ENCODE measurements at places on chromosomes 12 and 14.

DNA sequence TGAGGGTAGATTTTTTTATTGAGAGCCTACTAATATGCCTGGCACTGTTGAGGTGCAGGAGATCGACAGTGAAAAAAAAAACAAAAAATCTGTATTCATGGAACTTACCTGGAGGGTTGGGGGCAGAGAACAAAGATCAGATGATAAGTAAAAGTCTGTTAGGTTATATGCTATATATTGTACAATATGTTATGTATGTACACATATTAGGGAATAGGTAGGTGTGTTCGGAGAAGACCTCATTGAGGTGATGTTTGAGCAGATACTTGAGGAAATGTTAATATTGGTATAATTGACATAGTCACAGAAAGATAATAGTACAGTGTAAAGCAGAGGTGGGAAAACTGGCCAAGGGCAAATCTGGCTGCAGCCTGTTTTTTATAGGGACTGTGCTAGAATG is 5.6 kb downstream of the ARF6 start:
- no peak for DNase-seq

- DNase-seq = no peak
Measured at GRCh38 chr12:15563663-15564062, 225.5 kb downstream of the EPS8 start.

DNA sequence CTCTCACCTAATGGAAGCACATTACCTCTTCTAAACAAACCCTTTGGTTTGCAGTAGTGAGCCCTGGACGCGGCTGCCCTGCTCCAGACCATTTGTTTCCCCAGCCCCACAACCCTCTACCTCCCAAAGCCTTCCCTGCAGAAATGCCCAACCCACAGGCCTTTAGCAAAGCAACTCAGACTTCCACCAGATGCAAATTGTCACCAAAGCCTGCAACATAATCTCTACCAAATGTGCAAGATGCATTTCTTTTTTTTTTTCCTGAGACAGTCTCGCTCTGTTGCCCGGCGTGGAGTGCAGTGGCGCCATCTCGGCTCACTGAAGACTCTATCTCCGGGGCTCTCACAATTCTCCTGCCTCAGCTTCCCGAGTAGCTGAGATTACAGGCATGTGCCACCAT is 56.2 kb downstream of the VWF start:
- no peak for DNase-seq

DNA sequence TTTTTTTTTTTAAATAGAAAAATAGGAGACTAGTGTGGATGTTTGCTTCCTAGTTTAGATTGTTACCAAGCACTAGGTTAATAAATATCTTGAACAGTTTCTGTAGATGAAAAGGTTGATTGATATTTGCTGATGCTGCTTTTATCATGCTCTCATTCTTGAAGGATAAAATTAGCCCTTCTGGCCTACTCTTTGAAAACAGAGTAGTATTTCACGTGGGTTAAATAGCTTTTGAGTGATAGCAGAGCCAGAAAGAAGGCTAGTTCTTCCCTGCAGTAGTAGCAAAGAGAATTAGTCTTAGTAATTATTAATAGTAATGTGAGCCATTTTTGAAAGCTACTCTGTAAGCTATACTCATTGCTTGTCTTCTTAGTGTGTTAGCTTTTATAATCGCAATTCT is 5.2 kb downstream of the NEDD1 start:
- DNase-seq = no peak

- no peak for DNase-seq
Measured at GRCh38 chr14:31770271-31770670, 209.1 kb downstream of the NUBPL start.

DNA sequence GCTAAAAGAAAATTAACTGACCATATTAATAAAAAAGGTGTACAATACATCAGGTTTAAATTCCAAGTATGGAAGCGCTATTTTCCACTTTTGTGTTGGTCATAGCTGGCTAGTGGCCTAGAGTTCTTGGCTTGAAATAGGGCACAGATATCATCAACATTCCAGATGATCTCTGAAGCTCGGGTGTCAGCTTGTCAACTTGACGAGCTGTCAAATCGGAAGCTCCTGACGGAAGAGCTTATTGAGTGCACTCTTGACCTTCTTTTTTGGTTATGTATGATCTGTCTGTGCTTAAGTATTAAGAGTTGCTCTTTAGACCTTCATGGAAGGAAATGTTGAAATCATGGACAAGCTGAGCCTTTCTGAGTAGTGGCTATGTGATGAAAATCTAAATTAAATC is 177.9 kb downstream of the APAF1 start:
- DNase-seq = no peak

DNA sequence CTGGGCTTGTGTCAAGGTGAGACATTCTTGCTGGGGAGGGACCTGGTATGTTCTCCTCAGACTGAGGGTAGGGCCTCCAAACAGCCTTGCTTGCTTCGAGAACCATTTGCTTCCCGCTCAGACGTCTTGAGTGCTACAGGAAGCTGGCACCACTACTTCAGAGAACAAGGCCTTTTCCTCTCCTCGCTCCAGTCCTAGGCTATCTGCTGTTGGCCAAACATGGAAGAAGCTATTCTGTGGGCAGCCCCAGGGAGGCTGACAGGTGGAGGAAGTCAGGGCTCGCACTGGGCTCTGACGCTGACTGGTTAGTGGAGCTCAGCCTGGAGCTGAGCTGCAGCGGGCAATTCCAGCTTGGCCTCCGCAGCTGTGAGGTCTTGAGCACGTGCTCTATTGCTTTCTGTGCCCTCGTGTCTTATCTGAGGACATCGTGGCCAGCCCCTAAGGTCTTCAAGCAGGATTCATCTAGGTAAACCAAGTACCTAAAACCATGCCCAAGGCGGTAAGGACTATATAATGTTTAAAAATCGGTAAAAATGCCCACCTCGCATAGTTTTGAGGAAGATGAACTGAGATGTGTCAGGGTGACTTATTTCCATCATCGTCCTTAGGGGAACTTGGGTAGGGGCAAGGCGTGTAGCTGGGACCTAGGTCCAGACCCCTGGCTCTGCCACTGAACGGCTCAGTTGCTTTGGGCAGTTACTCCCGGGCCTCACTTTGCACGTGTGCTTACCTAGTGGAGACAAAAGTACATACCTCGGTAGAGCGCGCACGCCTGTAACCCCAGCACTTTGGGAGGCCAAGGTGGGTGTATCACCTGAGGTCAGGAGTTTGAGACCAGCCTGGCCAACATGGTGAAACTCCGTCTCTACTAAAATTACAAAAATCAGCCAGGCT is 4.3 kb downstream of the GAPDH start:
- no peak for DNase-seq

Data from smooth muscle cell of the brain vasculature (primary cell).